ENCODE measurements at places on chromosomes 3 and 15.

- no peak for DNase-seq
Measured at GRCh38 chr3:72261566-72262564, 476.9 kb upstream of the PROK2 start.

DNA sequence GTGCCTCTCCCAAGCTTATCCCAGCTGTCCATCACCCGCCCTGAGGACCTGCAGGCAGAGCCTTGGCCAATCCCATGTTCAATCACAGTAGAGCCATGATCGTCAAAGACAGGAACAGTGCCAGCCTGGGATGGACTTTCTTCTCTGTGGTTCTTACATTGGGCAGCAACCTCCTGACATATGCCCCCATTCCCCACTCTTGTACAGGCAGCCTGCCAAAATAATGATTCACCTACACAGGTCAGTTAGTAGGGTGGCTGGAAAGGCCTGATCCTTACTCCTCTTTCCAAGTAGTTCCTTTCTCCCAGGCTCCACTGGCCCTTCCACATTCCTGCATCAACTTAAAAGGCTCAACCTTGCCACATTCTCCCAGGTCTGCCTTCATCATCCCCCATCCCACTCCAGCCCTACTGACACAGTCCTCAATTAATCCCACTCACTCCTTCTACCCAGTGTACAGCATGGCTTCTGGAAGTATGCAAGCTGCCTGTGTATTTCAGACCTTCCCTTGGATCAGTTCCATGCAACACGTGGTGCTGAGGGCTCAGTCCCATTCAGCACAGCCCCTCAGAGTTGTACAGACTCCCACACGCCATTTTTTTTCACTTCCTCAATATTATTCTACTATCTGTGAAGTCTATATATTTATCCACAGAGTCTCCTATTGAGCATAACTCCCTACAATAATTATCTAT, 189.8 kb downstream of the NTRK3 start:
- no peak for DNase-seq

- no peak for DNase-seq
Measured at GRCh38 chr3:119336823-119337222, 42.6 kb downstream of the ARHGAP31 start.

GRCh38 chr3:77524946-77525682, 485.2 kb downstream of the ROBO2 start:
- DNase-seq: no peak

- no peak for DNase-seq
Measured at GRCh38 chr3:161291191-161291901, 70.2 kb downstream of the NMD3 start.

DNA sequence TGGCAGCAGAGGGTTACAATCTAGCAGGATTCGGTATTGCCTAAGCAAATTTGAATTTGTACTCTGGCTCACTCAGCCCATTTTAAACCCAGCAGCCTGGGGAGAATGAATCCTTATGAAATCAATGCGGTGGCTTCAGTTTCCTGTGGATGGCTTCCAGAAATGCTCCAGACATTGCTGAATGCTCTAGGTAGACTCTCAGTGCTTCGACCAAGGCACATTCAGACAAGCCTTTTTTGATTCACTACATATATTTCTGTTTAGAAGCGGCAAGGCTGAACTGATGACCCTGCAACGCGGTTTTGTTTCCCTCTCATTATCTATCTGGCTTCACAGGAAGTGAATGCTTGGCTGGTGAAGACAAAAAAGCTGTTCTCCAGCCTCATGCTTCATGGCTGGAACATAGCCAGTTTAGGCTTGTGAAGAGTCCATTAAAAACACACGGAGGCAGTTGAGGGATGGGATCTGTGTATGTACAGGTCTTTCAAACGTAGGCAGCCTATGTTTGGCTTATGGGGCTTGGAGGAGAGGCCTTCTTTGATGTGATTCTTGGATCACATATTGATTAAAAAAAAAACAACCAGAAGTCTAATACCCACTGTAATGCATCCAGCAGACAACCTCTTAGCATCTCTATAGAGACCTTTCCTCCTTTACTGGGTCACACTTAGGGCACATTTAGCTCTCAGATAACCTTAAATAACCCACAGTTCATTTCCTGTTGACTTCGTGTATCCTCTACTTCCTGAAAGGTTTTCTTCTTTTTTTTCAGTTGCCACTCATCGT, 400.2 kb upstream of the TBL1XR1 start:
- peak; percentile 33 for DNase-seq

DNA sequence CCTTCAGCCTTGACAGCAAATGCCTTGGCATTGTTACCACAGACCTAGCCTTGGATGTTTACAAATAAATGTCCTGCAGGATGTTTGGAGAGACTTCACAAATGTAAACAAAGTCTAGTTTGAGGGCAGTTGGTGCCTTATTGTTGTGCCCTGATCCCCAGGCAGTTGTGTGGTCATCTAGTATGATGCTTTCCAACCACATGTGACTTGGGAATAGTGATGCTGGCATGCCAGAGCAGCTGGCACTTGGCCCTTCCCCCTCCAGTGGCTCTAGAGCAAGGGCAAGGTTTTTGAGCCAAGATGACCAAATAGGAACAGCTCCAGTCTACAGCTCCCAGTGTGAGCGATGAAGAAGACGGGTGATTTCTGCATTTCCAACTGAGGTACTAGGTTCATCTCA, 258.2 kb downstream of the ADAMTS17 start:
- DNase-seq: no peak

GRCh38 chr15:61668444-61668843, 391.8 kb downstream of the VPS13C start:
- no peak for DNase-seq

DNA sequence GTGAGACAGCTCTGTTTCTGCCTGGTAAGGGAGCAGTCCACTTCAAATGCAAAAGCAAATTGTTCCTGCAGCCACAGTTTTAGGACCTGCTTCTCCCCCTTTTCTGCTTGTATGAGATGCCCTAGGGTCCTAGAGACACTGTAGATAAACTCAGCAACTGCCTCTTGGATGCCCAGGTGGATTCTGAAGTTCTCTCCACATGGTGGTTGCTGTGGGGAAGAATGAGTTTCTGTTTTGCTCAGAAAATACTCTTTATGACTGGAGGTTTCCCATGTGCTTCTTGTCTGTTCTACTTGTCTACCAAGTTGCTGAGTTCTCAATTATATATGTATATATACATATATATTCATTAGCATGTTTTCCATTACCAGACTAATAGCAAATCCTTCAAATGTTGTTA, 5.6 kb upstream of the ZNF80 start:
- DNase-seq: peak; percentile 89

DNA sequence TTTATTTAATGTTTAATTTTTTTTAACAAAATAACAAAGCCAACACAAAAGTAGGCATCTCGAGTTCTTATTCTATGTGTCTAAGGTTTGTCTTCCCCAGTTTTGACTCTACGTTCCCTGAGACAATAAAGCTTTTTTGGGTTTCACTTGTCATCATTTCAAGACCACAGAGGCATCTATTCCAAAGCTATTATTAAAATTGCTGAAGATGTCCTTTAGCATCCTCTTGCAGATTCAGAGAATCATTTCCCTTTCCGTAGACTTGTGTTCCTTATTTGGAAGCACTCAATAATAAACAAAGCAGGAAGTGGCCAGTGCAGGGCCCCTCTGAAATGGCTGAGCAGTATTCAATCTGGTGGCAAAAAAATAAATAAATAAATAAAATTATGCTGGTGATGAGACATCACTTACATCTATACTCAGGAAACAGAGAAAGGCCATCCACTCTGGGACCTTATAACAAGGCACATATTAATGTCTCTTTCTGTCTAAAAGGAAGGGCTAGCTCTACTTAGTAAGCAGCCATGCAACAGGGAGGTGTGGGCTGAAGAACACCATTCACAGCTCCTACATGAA, 362.3 kb downstream of the WDR72 start:
- DNase-seq: no peak

- DNase-seq: no peak
Measured at GRCh38 chr15:31374489-31374888, 47.9 kb downstream of the KLF13 start.

- no peak for DNase-seq
Measured at GRCh38 chr3:167445491-167445890, 28.4 kb downstream of the SERPINI2 start.

DNA sequence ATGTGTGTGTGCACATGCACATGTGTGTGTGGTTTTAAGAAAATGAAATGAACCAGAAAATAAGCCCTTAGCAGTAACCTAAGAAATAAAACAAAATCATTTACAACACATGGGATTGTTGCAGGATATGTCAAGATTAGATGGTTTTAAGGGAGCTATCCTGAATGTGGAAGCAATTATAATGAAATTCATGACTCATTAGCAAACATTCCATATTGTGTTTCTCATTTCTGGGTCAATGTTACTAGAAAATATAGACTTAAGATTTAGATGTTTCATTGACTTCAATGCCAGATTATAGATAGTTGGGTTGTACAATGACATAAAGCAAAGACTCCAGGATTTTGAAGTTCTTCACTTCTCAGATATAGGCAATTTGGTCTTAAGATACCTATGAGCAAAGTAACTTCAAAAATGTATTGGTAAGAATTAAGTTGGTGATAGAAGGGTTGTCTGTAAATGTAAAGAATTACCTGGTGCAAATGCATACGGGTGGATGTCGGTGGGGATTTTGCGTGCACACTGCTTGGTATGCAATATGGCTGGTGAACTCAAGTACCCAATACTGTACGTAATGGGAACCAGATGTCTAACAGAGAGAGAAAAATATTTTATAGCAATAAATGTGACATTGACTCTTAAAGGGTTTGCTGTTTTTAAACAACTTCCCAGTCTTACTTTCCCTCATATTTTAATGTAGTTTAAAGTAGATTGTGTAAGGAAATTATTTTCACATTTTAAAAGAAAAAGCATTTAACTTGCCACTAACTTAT, 53.9 kb upstream of the NR2F2 start:
- no peak for DNase-seq

DNA sequence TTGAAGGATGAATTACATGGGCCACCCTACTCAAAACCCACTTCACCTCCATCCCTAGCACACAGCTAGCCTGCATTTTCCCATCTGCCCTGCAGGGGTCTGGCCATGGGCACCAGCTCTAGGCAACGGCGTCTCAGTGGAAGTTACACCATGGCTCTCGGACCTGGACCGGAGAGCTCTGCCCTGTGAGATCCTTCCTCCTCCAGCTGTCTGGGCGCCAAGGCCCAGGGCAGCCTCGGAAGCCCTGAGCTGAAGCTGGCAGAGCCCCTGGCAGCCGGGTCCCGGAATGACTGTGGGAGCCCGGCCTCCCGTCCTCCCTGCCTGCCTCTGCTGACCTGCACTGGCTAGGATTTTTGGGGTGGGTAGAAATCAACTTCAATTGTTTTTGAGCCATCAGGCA, 98.9 kb downstream of the CHSY1 start:
- peak; percentile 39 for DNase-seq

DNA sequence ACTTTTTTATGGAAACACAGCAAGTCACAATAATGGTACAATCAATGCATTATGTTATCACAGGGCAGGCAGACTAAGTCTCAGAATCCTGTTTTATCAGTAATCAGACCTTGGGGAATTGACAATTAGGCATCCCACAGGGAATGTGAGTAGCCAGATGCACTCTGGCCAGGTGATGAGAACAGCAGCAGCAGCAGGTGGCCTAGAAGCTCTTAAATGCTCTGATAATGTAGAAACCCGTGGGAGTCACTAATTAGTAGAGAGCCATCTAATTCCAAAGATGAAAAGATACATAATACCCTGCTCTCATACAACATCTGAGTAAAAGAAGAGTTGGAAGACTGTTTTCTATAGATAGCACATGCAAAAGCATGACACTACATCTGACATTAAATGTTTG, 12.6 kb downstream of the CEP152 start:
- no peak for DNase-seq

DNA sequence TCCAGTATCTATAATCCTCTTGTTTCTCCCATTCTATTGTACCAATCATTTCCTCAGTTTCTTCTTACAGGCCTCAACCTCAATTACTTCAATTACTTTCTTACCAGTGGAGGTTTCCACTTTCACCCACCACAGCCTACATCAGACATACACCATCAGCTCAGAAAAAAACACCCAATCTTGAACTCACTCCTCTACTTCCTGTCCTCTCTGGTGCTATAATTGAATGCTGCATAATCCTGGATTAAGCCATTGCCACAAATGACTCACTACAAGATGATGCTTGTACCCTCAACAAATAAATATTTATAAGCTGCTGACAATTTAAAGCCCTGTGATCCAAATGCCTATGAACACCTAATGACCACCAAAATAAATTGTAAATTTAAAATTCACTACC, 18.5 kb downstream of the RYK start:
- DNase-seq: peak; percentile 39

DNA sequence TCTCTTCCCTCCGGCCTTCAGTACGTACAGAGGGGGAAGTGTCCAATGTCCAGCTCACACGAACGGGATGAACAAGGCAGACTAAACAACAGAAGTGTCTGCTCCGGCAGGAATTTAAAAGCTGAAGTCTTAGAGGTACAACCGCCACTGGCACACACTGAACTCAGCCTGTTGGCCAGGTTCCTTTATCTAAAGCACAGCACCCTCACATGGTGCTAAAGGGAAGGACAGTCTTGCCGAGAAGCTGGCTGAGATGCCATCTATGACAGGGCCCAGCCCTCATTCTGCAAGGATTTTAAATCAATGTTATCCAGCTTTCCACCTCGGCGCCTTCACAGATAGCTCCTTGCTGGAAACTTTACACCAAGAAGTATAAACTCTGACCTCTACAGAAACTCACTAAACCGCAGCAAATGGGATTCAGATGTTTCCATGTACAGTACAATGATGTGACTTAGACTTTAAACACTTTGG, 2.8 kb downstream of the ADAMTS17 start:
- peak; percentile 61 for DNase-seq

- DNase-seq: peak; percentile 72
Measured at GRCh38 chr15:50353251-50353974, 1.6 kb downstream of the GABPB1 start.

DNA sequence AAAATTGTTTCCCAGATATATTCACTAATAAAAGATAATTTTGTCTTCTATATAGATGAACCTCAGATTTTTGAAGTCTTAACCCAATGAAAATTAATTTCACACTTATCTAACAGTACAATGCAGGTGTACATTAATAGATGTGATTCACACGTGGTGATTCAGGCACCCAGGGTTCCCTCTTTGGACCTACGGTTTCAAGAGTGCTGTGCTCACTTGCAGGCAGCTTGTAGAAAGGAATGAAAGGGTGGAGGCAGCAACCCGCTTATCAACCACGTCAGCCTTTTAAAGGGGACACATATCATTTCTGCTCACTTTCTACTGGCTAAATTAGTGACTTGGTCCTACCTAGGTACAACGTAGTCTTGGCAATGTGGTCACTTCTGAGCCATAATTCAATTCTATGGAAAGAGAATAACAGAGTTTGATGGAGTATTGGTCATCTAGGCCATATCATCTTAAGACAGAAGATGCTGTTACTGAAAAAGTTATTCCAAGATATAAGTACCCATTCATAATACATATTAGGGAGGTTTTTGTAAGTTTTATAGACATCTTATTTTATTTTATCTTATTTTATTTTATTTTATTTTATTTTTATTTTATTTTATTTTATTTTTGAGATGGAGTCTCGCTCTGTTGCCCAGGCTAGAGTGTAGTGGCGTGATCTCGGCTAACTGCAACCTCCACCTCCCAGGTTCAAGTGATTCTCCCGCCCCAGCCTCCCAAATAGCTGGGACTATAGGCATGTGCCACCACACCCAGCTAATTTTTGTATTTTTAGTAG, 37.9 kb downstream of the ACP3 start:
- no peak for DNase-seq

GRCh38 chr3:72006631-72007556, 221.9 kb upstream of the PROK2 start:
- DNase-seq: no peak

- no peak for DNase-seq
Measured at GRCh38 chr15:94077938-94078337, 153.4 kb upstream of the MCTP2 start.

GRCh38 chr3:13749063-13749764, 130.7 kb downstream of the WNT7A start:
- no peak for DNase-seq

Data from activated CD4-positive, alpha-beta T cell treated with anti-CD3 and anti-CD28 coated beads, Interleukin-10, Interleukin-2, amounts not matched to agents 100 ng/mL and 50 ng/mL, durations not matched to agents 16 hours and 8 hours (primary cell).